Midbrain (tissue), 1 donor: ENCODE measurements at places on chromosomes 5 and 9.
A peak's percentile ranks its signal among the peaks of the same experiment; 100 is the strongest.

GRCh38 chr9:96719521-96719920 lies 58.4 kb downstream of the ZNF510 start:
- no peak for DNase-seq

DNA sequence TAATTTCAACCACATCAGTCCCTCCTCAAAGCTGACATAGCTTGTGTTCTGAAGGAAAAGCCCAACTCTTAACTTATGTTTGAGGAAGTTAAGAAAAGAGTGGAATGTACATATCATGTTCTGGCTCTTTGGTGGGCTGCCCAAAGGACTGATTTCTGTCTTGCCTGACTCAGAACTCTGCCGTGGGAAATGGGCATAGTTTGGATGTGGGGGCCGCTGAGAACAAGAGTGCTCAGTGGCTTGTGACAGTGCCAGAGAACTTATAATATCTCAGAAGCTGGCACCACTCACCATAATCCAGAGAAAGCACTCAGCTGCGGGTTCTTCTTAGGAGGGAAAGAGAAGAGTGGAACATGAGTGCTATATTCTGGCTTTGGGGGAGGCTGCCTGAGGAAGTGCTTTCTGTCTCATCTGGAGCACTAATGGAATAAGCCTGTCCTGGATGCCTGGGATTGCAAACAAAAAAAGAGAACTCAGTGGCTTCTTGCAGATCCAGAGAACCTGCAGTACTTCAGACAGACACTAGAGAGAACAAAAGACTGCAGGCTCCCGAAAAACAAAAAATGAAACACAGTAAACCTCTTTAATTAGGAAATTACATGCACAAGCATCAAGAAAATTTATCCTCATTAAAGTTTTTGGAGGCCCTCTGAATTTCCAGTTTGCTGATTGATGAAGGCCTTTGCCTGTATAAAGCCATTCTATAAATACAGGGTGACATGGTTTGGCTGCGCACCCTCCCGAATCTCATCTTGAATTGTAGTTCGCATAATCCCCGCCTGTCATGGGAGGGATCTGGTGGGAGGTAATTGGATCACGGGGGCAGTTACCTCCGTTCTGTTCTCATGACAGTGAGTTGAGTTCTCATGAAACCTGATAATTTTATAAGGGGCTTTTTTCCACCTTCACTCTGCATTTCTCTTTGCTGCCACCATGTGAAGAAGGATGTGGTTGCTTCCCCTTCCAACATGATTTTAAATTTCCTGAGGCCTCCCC lies 207.0 kb downstream of the DMAC1 start:
- no peak for DNase-seq

DNA sequence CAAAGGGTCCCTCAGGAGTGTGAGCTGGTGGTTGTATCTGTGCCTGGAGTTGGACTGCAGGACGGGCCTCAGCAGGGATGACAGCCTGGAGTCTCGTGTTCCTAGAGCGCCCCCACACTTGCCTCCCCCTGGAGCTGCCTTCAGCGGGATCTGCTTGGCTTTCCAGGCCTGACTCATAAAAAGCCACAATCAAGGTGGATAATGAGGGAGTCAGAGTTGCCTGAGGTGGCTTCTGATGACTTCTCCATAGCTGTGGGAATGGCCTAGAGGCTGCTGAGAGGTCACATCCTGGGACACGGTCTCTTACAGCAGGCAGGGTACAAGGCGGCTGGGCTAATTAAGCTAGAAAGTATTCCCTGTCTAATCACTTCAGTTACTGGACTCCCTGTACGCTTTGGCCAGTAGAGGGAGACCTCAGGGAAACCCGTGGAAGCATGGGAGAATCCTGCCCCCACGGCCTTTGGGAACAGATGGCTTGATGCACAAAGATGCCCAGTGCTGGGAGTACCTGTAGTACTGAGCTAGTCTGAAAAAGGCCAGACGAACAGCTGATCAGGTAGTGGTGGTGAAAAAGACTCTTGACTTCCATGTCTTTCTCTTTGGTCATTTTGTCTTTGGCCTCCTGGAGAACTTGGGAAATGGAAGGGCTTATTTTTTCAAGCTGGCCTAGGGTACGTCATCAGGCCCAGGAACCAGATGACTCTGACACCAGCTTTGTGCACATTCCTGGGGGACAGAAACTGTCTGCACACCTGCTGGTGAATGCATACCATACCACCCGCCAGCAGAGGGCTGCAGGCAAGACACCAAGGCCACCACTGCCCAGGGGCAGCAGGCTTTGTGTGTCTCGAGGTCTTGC lies 16.1 kb upstream of the FRRS1L start:
- no peak for DNase-seq

GRCh38 chr9:93809204-93809940 lies 145.8 kb downstream of the BARX1 start:
- DNase-seq: no peak

- no peak for DNase-seq
Observed at GRCh38 chr9:93667006-93667405, 90.6 kb downstream of the PHF2 start.

DNA sequence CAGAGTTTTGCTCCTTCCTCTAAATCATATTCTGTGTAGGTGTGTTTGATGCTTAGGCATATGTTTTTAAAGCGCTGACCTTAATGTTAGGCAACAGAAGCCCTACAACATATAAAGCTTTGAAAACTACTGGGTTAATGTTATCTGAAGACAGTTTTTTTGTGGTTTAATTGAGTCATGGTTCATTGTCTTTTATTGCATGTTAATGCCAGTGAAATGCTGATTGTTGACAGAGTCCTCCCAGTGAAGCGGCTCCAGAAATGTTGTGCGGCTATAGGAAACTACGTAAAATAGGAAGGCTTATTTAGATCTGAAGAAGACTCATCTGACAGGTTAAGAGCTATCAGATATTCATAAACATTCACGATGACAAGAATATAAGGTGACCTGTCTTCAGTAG lies 424.6 kb downstream of the CCDC171 start:
- DNase-seq: no peak

DNA sequence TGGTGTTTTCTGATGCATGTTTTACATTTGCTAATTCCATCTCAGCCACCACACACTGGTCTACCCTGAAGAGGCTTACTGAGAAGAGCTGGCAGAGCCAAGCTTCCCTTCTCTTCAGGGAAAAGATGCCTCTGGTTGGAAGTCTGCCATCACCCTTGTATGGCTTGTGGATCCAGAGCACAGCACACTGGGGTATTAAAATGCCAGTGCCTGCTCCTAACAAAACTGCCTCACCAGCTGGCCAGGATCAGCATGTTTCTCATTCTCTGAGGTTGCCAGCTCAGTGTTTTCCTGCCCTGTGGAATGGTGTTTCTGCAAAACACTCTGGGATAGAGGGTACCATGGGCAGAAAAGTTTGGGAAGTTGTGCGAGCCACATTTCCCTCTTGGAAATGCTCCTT lies 31.6 kb upstream of the ZNF618 start:
- DNase-seq: peak; percentile 7

DNA sequence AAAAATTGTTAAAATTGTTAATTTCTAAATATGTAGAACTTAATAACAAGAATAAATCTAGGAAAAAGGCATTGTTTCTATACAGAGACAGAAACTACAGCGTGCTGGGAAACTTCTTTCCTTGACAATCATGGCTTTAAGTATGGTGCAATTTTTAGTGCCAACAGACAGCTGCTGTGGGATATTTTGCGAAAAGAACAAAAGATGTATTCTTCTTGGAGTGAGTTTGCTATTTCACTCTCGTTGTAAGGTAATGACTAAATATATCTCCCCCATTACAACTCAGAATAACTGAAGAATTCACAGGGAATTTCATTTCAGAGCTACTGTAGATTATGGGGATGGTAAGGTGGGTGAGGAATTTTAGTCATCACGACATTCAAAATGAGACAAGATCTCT lies 2055.0 kb upstream of the ACO1 start:
- DNase-seq: peak; percentile 13

DNA sequence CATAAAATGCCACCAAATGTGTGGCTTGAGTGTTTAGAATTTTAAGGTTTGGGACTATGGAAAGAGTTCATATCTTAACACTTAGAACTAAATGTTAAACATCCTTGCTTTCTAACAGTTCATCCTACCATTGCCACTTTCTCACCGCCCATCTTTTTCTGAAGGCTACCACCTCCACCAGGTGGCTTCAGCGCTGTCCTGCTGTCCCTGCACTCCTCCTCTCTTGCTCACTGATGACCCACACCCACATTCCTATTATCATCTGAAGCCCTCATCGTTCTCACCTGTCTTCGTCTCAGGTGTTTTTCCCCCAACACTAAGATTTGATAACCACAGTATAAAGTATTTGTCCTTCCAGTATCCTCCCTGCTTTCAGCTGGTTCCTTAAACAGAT lies 7.4 kb downstream of the MEGF10 start:
- peak; percentile 58 for DNase-seq

GRCh38 chr9:126160854-126161329 lies 165.7 kb upstream of the MVB12B start:
- DNase-seq: no peak

DNA sequence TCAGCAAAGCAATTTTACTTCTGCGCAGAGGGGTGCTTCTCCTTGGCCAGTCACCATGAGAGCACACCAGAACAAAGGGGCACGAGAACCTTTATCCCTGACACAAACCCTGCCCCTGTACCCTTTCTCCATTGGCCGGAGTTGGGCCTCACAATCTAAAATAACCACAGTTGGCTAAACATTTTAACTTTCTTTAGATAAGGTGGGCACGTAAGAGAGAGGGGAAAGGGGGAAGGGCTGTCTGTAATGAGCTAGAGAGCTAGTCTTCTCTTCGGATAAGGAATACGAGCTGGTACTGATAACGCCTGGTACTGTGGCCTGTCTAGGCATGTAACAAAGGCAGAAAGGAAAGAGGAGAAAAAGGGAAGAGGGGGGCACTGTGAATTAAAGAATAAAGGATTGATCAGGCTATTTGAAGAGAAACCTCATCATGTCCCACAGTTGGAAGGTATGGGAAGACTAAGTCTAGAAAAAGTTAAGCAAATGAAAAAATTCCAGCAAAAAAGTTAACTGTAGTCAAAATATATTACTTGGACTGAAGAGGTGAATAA lies 1.8 kb upstream of the IARS1 start:
- no peak for DNase-seq

DNA sequence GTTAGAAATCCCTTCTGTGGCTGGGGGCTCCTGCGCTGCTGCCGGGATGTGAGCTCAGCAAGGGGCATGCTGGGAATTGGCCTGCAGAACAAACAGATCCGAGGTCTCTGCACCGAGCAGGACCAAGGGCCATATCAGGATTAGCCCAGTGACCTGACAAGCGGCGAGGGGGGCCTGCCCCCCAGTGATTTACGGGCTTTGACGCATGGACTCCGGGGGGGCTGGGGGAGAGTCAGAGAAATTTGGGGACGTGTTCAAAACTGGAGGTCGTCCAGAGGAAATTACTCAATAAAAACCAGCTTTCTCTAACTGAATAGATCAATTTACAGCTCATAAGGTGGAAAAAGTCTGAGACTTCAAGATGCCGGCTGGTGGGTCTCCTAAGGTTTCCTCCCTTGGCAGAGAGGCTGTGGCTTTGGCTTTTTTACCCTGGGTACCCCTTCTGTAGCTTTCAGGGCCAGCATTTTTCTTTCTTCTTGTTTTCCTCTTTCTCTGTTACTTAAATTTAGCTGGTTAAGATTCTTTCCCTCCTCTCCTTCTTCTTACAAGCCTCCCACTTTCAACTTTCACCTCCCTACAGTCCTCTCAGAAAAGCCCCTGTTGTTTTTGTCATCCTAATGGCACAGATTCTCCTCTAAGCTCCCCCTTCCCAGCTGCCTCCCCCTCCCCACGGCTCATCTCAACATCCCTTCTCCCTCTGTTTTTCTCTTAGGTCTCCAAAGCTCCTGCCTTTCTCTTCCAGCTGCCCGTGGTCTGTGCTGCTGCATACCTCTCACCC lies 551.0 kb downstream of the CCDC171 start:
- DNase-seq: no peak

- DNase-seq: peak; percentile 34
Observed at GRCh38 chr5:171342362-171343111, 33.5 kb downstream of the TLX3 start.

- DNase-seq: no peak
Observed at GRCh38 chr9:127336086-127336485, 60.9 kb upstream of the SLC2A8 start.

GRCh38 chr9:93940951-93941350 lies 14.2 kb downstream of the BARX1 start:
- DNase-seq: no peak

GRCh38 chr9:126498331-126498730 lies 115.4 kb upstream of the LMX1B start:
- no peak for DNase-seq

DNA sequence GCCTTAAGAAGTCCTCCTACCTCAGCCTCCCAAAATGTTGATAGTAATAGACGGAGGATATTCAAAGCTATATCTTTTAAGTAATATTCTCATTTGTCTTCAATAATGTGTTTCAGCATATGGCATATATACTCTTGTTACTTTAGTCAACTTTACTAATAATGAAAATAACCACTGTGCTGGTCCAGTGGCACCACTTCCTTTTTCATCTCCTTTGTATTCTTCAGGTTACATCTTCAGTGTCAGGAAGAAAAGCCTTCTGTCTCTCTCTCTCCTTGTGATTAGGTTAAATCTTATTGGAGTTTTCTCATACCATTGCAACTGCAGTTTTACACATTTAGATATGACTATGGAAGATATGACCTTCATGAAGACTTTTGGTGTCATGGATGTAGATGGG lies 31.3 kb downstream of the PARP8 start:
- no peak for DNase-seq
